Activated CD4-positive, alpha-beta T cell treated with anti-CD3 and anti-CD28 coated beads, Interleukin-2, amount 50 U/mL, for 4 hours (primary cell): ENCODE measurements at places on chromosomes 5 and 9.
A peak's percentile ranks its signal among the peaks of the same experiment; 100 is the strongest.

GRCh38 chr5:139565411-139566305, 4.5 kb downstream of the UBE2D2 start:
- DNase-seq = peak; percentile 16

GRCh38 chr5:109900461-109900860, 210.7 kb downstream of the MAN2A1 start:
- DNase-seq = no peak

- no peak for DNase-seq
Measured at GRCh38 chr9:134052491-134052890, 15.3 kb downstream of the BRD3 start.

DNA sequence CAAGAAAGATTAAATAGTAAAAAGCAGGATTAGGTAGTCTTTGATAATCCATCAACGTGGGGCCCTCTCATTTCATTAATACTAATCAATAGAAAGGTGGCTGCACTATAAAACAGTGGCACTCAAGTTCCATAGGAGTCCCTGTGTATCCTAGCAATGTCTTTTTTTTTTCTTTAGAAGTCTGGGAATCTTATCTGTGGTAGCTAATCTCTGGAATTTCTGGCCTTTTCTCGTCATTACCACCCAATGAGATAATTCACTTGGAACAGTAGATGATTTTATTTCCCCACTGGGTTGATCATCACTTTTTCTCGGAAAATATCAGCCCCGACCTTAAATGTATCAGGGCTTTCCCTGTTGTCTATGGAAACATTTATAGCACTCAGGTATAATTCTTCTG, 86.8 kb upstream of the CDH6 start:
- no peak for DNase-seq

- DNase-seq = no peak
Measured at GRCh38 chr5:151233616-151234085, 9.8 kb upstream of the CCDC69 start.

- DNase-seq = peak; percentile 1
Measured at GRCh38 chr5:97231025-97231636, 48.1 kb upstream of the RIOK2 start.

DNA sequence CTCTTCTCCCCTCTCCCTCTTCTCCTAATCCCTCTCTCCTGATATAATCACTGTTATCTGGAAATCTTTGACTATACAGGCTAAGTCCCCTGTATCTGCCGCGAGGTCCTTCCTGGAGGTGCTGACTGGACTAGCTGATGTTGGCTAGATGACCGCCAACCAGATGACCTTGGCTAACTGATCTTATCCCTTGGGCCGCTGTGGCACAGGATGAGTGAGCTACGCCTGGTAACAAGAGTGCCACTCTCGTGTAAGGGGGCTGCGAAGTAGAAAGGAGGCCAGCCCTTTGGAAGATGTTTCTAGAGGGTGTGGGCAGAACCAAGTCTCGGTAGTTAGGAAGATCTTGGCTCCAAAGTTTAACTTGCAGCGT, 345 bp upstream of the PRRC1 start:
- no peak for DNase-seq

- DNase-seq = peak; percentile 47
Measured at GRCh38 chr9:78030553-78031443, 813 bp downstream of the GNAQ start.

GRCh38 chr5:174732036-174733020, 7.9 kb downstream of the MSX2 start:
- DNase-seq = no peak

- no peak for DNase-seq
Measured at GRCh38 chr5:173689737-173690360, 73.4 kb upstream of the BOD1 start.

DNA sequence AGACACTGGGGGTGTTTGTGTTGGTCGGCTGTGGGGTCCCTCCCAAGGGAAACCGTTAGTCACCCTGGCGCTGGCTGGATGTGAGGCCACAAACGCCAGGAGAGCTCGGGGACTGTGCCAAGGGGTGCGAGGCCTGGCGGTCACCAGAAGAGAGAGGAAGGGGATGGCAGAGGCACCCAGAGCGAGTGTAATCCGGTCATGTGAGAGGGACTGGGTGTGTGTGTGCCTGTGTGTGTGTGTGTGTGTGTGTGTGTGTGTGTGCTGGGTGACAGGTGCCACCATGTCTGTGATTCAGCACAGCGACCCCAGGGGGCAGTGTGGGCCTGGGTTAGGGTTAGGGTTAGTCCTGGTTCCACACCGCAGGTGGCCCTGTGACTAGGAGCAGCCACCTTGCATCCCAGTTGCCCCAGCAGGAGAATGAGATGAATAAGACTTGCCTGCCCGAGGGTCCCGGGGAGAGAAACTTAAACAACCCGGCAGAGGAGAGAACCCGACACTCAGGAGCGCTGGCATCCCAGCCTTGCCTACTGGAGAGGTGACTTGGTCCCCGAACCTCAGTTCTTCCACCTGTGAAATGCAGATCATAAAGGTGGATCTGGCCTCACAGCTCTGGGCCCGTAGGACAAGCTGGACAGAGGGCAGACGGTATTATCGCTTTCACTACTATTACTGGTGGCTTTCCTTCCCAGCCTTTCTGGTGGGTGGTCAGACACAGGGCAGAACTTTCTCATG, 1.4 kb upstream of the ADAMTSL2 start:
- peak; percentile 63 for DNase-seq

- DNase-seq = no peak
Measured at GRCh38 chr9:27785714-27786100, 212.4 kb upstream of the C9orf72 start.

GRCh38 chr5:91478096-91478495, 95.0 kb upstream of the ARRDC3 start:
- DNase-seq = no peak

DNA sequence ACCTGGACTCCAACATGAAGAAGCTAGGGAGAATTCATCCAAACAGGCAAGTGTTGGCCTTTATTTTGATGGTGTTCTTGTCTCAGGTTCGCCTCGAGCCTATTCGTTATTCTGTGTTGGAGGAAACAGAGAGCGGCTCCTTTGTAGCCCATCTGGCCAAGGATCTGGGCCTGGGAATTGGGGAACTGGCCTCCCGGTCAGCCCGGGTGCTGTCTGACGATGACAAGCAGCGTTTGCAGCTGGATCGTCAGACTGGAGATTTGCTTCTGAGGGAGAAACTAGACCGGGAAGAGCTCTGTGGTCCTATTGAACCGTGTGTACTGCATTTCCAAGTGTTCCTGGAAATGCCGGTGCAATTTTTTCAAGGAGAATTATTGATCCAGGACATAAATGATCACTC, 367 bp downstream of the PCDHB4 start:
- no peak for DNase-seq

DNA sequence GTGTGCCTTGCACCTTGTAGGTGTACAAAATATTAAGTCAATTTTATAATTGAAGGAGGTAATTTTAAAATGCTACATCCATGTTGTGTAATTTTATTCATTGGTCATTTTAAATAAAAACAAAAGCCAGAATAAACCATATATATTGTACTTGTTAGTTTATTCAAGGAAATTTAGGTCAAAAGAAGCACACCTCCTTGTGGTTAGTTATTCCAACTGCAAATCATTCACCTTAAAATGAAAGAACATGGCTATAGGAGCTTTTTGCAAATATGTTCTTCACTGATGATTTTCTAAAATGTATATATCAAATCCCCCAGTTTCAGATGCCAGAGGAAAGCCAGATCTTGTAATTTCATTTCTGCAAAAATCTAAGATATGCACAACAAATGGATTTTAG, 5.4 kb upstream of the MOCS2 start:
- DNase-seq = no peak

DNA sequence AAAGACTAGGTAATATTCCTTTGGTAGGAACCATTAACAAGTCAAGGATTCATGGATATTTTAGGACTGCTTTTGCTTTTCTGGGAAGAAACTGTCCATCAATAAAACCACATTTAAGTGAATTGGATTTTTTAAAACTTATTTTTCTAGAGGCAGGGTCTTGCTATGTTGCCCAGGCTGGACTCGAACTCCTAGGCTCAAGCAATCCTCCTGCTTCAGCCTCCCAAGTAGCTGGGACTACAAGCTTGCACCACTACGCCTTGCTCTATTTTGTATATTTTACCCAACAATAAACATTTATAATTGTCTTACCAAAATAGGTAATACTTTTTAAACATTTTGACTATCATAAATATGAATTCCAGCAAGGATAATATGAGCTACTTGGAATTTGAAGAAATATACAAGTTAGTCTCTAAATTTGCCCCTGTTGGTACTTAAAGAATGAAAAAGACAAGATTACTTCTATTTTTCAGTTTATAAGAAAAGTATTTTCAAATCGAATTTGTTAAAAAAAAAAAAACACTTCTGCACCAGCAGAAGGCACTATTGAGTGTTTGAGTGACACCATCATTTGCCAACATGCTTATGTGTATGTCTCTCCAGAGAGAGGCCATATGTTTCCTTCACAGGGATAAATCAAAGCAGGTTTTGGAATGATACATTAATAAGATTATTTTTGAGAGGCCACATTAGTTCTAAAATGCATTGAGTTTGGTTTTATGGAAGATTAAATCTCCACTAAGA, 60.0 kb upstream of the CARTPT start:
- DNase-seq = no peak

DNA sequence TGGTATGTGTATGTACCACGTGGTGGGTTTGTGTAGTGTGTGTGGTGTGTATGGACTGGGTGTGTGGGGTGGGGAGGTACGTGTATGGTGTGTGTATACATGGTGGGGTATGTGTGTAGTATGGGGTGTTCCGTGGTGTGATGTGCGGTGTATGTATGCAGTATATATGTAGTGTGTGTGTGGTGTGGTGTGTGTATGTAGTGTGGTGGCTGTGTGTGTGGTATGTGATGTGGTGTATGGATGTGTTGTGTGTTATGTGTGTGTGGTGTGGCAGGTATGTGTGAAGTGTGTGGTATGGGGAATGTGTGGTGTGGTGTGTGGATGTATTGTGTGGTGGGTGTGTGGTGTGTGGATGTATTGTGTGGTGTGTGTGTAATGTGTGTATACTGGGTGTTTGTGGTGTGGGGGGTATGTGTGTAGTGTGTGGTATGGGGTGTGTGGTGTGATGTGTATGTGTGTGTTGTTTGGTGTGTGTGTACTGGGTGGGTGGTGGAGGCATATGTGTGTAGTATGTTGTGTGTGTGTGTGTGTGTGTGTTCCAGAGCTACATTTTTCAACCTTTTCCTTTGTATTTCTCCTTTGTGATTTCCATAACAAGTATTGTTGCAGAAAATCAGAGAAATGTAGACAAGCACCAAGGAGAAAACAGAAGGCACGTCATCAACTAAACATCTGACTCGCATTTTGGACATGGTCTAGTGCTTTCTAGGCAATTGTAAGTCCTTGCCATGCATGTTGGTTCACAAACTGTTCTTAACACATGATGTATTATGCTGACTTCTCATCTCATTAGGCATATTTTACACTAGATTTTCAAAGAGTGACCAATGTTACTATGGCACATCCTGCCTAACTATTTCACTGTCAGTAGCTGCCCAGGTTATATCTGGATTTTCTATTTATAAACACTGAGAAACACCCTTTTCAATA, 13.2 kb downstream of the SEMA4D start:
- no peak for DNase-seq

- no peak for DNase-seq
Measured at GRCh38 chr5:177997319-177997670, 1.3 kb upstream of the PROP1 start.

DNA sequence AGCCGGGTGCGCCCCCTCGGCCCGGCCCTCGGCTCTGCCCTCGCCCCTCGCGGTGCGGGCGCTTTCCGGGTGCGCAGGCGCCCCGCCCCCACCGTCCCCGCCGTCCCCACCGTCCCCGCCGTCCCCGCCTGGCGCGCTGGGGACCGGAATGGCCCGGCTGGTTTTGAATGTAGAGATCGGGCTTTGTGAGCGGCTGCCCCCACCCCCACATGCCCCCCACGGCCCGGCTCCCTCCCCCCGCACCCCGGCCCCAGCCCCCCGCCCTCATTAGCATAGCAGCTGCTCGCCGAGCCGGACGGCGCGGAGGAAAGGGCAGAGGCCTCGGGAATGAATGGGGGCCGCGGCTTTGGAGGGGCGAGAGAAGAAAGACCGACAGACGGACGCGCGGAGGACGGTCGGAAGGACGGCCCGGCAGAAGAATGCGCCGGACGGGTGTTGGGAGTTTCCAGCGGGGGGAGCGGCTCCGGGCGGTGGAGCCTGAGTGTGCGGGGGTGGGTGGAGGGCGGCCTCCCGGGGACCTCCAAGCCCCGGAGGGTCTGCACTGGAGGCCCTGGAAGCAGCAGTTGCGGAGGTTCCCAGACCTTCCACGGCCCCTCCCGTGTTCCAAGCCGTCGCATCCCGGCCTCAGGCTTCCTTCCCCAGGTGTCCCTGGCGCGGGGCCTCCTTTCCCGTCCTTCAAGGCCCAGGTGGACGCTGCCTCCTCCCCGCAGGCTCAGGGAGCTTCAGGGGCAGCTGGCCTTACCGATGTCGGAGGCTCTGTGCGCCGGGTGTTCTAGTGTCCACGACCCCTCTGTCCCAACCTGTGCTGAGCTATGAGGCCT, 6.0 kb downstream of the NRARP start:
- no peak for DNase-seq

GRCh38 chr5:171868236-171868635, 82.6 kb downstream of the SMIM23 start:
- no peak for DNase-seq

DNA sequence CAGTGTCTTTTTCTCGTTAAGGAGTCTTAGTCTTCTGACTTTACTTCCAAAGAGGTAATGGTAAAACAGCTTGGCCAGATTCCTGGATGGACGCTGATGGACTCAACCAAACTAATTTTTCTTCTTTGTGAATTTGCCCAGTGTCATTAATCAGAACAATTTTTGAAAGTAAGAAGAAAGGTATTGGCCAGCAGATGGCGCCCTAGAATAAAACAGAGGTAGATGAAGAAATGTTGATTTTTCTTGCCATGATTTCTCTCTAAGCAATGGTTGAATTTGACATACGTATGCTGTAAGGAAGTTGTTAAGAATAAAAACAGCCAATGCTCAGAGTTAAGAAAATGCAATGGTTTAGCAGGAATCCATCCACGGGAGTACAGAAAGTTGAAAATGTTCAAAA, 500.0 kb downstream of the DIRAS2 start:
- peak; percentile 49 for DNase-seq

GRCh38 chr9:34085581-34086500, 37.2 kb upstream of the UBAP2 start:
- DNase-seq = no peak

DNA sequence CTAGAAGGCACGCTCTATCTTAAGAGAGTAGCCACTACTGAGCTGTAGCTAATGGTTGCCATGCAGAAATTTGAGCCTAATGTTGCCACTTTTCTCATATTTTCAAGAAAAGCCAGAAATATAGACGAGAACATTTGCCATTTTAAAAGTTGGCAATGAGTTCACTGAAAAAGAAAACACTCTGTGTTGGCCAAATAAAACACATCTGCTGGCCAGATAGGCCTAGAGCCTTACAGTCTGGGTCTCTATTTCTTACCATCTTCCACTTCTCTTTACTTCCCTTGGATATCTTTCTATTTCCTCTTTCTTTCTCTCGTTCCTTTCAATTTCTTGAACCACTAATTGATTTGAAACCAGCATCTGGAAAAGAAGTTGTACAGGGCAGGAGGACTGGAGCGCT, 36.6 kb upstream of the VCAN start:
- no peak for DNase-seq

DNA sequence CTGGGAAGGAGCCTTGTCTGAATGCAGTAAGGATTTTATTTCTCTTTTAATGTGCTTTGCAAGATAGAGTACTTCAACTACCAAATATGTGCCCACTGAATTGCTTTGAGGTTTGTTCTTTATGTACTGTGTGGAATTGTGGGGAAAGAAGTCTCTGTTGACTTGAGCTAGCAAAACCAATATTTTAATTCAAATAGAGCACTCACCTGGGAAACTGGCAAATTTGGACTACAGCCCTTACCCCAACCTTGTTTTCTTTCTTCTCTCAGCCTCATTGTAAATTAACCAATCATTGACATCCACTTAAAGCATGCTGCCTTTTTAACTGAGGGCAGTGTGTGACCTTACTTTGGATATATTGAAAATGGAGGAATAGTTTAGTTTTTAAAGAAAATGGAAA, 409.0 kb downstream of the SPATA31D1 start:
- DNase-seq = no peak
